Colonic mucosa (tissue), 4 donors: ENCODE measurements at places on chromosomes 6 and 20. TPM values are rescaled to one million over a fixed set of nuclear protein-coding genes. Genes with fewer than 3 reads are reported as not detected.
A peak's percentile ranks its signal among the peaks of the same experiment; 100 is the strongest.

The RGS17 gene
- 0.25 TPM for total RNA-seq

- DNase-seq, result no peak
- H3K27me3 ChIP-seq, result no peaks in the 10 kb centered on the region
Observed at GRCh38 chr20:774016-774659, 5.8 kb upstream of the SLC52A3 start.

GRCh38 chr6:146642921-146643320, 44.1 kb downstream of the ADGB start:
- DNase-seq, result no peak
- no peaks in the 10 kb centered on the region for H3K27me3 ChIP-seq
- H3K4me3 ChIP-seq, result no peak overlapping the region

GRCh38 chr6:36340618-36341454, 4.1 kb upstream of the BNIP5 start:
- no peaks in the 10 kb centered on the region for H3K27me3 ChIP-seq
- H3K4me3 ChIP-seq, result peak overlapping the region; percentile 31
- H3K27ac ChIP-seq, result peak overlapping the region; percentile 89
- H3K36me3 ChIP-seq, result no peaks in the 10 kb centered on the region

- H3K4me1 ChIP-seq, result no peaks in the 10 kb centered on the region
- peaks cover 9% of the 10 kb centered on the region for H3K27me3 ChIP-seq
- H3K27ac ChIP-seq, result no peak overlapping the region
- H3K36me3 ChIP-seq, result no peaks in the 10 kb centered on the region
- no peak overlapping the region for H3K4me3 ChIP-seq
- DNase-seq, result peak; percentile 77
Observed at GRCh38 chr6:37648465-37649330, 49.0 kb downstream of the MDGA1 start.
